ENCODE measurements at places on chromosomes 12 and 14.
A peak's percentile ranks its signal among the peaks of the same experiment; 100 is the strongest.

GRCh38 chr14:26276757-26277156 is 321.1 kb downstream of the NOVA1 start:
- no peak for DNase-seq

GRCh38 chr14:94407906-94408305 is 19.5 kb upstream of the SERPINA1 start:
- DNase-seq = no peak

DNA sequence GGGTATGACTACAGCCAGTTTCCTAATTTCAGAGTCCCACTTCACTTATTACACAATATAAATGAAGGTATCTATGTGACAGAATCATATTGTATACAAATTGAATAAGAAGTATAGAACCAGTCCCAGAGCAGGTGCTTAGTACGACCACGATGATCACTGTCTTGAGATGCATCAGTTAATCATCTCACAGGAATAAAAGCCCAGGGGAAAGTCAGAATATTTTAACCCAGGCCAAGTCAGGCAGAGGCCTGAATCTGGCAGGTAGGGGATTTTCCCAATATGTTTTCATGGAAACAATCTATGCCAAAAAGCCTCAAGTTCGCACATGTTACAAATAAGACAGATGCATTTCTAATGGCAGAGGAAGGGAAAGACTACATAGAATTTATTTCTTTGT is 758.4 kb downstream of the BCL11B start:
- no peak for DNase-seq

DNA sequence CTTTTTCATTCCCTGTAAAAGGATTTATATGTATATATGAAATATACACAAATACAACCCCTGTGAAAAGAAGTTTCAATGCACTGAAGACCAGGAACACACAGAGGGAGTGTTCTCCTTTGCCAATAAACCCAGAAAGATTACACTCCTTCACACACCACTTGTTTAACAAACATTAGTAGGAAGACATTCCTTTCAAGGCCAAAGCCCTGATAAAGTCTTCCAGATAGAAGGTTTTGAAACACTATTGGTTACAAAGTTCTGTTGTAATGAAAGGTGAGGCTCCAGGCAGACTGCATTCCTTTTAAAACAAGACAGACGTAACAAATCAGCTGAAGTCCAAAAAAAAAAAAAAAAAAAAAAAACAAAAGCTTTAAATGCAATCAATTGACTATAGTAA is 81.0 kb downstream of the PTPN21 start:
- no peak for DNase-seq

GRCh38 chr14:39491134-39491571 is 58.9 kb upstream of the FBXO33 start:
- no peak for DNase-seq

DNA sequence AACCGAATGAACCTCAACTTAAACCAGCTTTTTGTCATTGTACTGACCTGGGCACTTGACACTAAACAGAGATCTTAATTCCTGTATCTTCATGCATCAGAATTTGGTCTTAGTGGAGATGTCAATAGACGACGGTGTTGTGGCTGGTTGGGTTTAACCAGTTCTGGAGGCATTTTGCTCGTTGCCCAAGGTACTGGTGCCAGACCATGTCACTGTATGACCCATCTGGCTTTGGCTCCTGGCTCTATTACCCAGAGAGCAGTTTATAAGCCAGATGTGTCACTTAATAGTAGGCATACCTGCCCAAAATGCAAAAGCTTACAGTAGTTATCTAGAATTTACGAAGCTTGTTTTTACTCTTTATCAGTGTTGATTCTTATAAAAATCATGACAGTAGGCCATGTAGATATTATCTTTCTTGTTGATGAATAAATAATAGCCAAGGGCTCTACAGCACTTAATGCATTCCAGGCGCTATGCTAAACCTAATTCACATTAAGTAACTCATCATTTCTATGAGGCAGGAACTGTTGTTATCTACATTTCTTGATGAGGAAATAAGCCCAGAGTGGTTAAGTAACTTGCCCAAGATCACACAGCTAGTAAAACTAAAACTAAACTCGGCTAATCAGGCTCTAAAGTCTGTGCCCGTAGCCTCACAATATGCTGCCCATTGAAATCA is 179.7 kb upstream of the HIF1A start:
- no peak for DNase-seq

- DNase-seq = no peak
These were observed 95.5 kb upstream of the PDE3A start for GRCh38 chr12:20272801-20273200.

GRCh38 chr12:94721173-94721572 is 70.8 kb upstream of the TMCC3 start:
- no peak for DNase-seq

DNA sequence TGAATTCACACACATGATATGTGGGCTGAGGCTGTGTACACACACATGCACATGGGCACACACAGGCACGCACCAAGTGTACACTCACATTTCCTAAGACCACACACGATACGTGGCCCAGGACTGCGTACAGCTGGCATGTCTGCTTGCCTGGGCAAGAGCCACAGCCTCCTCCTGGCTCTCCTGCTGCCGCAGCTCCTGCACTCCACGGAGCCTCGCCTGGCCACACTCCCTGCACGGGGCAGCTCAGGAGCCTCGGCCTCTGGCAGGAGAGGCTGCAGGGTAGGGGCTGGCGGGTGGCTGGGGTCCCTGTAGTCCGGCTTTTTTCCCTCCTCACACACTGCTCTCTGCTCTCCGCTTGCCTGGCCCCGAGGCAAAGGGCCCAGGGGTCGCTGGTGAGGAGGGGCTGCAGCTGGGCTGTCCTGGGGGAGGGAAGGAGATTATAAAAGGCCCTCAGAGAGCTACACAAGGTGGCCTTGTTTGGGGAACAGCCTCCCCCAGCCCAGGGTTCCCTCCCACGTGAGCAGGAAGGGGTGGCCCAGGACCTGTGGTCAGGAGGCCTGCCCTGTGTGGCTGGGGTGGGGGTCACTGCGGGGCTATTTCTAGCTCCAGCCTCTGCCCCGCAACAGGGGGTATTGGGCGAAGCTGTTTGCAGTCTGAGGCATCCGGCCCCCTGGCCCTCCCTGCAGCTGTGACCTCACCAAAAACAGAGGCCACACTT is 89.0 kb upstream of the SFSWAP start:
- no peak for DNase-seq

DNA sequence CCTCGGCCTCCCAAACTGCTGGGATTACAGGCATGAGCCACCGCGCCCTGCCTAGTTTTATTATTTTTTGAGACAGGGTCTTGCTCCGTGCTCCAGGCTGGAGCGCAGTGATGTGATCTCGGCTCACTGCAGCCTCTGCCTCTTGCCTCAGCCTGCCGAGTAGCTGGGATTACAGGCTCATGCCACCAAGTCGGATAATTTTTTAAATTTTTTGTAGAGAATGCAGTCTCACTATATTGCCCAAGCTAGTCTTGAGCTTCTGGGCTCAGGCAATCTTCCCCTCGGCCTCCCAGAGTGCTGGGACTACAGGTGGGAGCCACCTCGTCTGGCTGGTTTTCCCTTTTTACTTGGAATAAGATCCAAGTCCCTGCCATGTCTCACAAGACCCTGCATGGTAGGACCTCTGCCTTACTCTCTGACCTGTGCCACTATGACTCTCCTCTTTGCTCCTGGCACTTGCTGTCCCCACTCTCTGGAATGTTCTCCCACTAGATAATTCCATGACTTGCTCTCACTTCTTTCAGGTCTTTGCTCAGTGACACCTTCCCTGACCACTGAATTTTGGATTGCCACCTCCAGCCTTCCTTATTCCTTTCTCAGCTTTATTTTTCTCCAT is 7.7 kb upstream of the RARG start:
- no peak for DNase-seq

DNA sequence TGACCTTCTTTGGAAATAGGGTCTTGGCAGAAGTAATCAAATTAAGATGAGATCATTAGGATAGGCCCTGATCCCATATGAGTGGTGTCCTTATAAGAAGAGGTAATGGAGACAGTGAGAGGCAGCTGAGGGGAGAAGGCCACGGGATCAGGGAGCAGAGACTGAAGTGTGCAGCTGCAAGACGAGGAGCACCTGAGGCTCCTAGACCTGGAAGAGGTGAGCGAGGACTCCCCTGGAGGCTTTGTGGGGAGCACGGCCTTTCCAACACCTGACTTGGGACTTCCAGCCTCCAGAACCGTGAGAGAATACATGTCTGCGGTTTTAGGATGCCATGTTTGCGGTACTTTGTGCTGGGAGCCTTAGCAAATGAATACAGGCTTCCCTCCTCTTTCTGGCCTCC is 37.5 kb downstream of the LRTM2 start:
- no peak for DNase-seq

DNA sequence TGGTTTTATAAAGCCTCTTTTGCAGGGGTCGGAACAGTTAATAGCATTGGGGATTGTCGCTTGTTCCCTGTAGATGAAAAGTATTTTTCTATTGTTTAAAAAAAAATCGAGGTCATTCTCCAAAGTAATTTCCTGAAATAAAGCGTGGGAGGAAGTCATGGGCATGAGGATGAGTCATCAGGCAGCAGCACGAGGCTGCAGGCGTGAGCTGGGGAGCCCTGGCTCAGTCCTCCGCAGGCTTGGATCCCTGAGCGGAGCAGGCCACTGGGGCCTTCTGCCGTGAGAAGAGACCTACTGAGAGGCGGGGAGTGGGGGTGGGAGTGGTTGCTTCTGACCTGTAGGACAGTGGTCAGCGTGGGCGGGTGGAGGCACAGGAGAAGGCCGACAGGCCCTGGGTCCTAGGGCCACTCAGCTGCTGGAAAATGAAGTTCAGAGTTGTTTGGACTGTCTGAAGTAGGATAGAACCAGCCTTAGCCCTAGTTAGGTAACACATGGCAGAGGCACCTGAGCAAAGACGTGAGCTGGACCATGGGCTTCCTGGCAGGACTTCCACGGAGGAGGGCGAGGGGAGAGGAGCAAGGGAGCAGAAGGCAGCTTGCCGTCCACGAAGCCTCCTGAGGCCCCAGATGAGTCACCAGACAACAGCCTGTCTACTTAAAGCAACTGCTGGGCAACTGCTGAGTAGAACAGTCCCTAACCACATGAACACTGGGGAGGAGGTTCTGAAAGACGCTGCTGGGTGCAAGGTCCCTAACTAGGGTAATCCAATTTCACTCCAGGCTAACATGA is 21.1 kb upstream of the LGALS3 start:
- peak; percentile 19 for DNase-seq

GRCh38 chr14:99174081-99174769 is 97.8 kb downstream of the BCL11B start:
- no peak for DNase-seq

DNA sequence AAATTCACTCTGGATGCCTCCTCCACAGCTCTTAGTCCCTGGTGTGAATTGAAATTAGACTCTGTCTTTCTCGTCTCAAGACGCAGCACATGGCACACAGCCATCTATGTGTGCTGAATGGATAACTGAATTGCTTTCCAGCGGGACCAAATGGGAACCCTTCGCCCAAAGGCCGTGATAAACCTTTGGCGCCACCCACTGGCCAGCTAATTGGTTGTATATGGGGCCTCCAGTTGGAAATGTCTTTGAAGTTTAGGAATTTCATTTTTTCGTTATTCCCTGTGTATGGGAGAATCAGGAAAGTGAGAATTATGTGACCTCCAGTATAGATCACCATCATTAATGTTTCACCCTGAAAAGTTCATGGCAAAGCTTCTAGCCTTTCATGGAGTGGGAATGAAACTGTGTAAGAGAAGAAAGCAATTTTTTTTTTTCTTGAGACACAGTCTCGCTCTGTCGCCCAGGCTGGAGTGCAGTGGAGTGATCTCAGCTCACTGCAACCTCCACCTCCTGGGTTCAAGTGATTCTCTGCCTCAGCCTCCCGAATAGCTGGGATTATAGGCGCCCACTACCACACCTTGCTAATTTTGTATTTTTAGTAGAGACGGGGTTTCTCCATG is 9.8 kb upstream of the HSP90AA1 start:
- DNase-seq = peak; percentile 48

DNA sequence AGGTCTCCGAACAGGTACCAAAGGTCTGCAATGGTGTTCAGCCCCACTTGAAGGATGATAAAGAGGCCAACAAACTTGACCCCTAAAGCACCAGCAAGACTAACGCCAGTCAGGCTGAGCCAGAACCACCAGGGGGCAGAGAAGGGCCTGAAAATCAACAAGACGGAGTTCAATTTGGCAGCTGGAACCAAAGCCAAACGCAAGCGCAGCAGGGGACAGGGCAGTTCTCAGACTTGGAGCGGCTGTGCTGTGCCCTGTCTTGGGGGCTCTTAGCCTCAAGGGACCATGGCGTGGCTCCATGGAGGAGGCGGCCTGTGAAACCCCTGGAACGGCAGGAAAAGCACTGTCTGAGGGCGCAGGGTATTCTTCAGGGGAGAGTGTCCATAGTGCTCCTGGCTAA is 19.6 kb downstream of the POMT2 start:
- DNase-seq = peak; percentile 12

GRCh38 chr14:72699852-72700257 is 194.0 kb downstream of the DPF3 start:
- DNase-seq = no peak

- no peak for DNase-seq
These were observed 198.9 kb downstream of the FBXL14 start for GRCh38 chr12:1395421-1395955.

DNA sequence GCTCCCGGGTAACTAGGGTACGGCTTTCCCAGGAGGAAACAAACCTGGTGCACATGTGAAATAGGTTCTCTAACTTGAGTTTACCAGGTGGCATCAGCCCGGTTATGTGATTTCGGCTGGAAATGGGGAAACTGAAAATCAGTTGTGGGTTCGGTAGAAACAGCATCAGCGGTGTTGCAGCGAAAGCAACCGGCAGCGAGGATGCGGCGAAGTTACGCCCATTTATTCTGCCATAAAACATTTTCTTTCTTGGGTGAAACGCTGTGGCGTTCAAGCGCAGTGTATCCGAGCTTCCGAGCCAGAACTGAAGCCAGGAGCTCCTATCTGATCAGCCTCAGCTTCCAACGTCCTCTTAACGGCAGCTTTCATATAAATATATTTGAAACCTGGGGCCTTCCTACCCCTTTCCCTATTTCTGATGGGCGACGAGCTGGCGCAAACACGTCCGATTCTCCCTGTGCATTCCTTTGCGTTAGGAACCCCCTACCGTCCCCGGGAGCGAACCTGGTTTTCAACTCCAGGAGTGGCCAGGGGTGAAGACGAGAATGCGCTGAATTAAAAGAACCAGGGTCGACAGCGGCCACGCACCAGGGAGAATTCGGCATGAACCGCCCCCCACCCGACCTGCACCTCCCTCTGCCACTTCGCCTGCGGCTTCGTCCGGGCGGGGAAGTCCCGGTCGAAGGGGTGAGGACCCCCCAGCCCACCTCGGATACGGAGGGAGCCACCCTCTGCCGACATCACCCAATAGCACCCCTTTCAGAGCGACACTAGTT is 1.6 kb downstream of the DPF3 start:
- no peak for DNase-seq

DNA sequence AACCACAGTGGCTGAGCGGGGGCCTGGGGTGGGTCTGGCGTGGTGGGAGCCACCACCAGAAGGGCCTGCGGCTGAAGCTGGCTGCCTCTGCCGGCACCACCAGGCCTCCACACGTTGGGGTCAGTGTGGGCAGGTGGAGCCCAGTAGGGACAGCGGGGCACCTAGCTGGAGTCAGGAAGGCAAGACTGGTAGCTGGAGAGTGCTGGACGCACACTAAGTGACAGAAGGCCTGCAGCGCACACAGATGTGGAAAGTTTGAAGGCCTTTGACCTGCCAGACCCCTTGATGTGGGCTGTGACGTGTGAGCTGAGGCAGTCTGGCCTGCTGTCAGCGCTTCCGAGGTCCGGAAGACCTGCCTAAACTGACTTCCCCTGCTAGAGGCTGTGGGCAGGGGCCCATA is 26.3 kb downstream of the RIN3 start:
- DNase-seq = no peak

GRCh38 chr14:64061706-64062105 is 208.9 kb downstream of the SYNE2 start:
- no peak for DNase-seq

- DNase-seq = no peak
These were observed 219.3 kb downstream of the TRHDE start for GRCh38 chr12:72491426-72491825.

Measured in stimulated activated CD8-positive, alpha-beta memory T cell treated with anti-CD3 and anti-CD28 coated beads, Interleukin-7, amount 100 ng/mL, for 4 hours (primary cell).